Cerebellar nuclear complex (tissue), 1 donor: ENCODE measurements at places on chromosomes 13 and 19.

- DNase-seq = no peak
Measured at GRCh38 chr19:19451429-19452242, 46.2 kb downstream of the GATAD2A start.

- no peak for DNase-seq
Measured at GRCh38 chr19:38317104-38317612, 1.4 kb upstream of the YIF1B start.

DNA sequence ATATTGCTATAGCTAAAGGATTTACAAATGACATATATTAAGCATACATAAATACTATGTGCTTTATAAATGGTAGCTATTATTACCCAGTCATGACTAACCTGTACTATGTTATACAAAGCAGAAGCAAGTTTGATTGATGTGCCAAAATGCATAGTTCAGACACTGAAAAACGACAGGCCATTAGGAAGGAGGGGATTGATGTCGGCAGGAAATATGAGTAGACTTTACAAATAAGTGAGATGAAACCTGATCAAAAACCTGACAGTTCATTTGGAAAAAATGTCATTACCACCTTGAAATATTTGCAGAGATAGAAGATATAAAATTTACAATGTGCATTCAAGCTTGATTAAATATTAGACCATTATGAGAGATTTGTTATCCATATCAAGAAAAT, 38.8 kb upstream of the TPP2 start:
- DNase-seq = no peak

- peak; percentile 50 for DNase-seq
Measured at GRCh38 chr13:30865123-30866049, 40.7 kb upstream of the MEDAG start.

- no peak for DNase-seq
Measured at GRCh38 chr19:11284515-11284914, 11.4 kb upstream of the TSPAN16 start.

DNA sequence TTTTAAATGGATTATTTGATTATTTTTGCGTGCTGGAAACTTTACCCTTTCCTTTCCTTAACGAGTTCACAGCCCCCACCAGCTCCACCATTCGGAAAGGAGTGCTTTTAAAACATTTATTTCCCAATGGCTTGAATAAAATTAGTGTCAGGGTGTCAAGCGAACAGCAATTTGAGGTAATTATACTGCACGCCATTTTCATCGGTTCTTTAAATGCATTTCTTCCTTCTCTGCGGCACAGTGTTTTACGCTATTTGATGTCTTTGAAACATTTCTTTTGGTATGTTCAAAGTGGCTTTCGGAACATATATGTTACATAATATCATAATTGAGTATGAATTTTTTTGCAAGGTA, 309 bp upstream of the SLITRK1 start:
- no peak for DNase-seq

GRCh38 chr13:35672611-35673010, 196.1 kb upstream of the MAB21L1 start:
- DNase-seq = no peak

DNA sequence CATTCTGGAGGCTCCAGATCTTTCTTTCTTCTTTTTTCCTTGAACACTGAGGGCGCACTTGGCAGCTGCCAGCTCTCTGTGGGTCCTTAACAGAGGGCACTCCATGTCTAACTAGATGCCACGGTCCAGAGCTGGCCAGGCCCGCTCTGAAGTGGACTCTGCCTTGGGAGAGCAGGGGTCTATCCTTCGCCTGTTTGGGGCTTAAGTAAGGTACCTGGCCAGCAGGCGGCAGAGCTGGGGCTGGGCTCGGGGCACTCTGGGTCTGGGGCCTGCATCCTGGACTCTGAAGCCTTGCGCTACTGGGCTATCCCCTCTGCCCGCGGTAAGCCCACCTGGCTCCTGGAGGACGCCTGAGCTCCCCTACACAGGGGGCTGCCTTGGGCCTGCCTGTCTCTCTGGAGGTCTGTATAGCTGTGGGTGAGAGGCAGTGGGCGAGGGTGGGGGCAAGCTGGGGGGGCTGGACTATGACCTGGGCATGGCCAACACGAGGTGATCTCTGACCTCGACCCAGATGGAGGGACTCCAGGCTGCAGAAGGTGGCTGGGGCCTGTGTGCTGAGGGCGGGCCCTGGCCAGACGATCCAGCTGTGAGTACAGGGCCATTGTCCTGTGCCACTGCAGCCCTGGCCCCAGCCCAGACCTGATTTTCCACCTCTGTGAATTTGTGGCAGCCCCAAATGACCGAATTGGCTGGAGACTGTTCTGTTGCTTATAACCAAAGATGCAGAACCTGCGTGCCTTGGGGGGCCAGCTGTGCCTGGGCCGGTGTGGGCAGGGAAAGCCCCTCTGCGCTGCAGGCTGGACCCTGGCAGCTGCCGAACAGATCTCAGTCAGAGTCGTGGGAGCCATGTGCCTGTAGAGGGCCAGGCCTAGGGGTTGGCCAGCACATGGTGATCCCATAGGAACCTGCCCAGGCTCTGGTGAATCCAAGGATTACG, 26.5 kb downstream of the CEBPG start:
- DNase-seq = no peak

DNA sequence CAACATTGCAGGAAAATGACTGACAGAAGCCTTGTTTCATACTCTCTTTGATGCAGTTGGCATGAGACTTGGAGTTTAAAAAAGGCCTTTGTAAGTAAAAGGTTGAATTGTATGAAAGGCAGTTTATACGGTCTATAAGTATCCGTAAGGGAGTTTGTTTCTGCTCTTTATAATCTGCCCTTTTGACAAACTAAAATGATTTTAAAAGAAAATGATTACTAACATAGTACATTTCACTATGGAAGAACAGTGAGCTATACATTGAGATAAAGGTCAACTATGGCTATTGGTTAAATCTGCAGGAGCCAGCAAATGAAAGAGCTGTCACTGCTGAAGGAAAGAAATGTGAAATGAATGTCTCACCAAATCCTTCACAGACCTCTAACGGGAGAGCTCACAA, 296.1 kb upstream of the SLITRK6 start:
- DNase-seq = no peak

GRCh38 chr19:33492090-33492489, 29.5 kb downstream of the PEPD start:
- no peak for DNase-seq

- DNase-seq = no peak
Measured at GRCh38 chr19:12481781-12482508, 2.7 kb downstream of the ZNF709 start.

GRCh38 chr13:58313219-58313618, 681.7 kb downstream of the PCDH17 start:
- no peak for DNase-seq

GRCh38 chr13:99971576-99972189, at the start of gene ZIC5:
Gene ZIC5, minus strand, starts transcription at chr13:99971767. Its CDS starts 164 bp downstream, at chr13:99971603.
- DNase-seq = peak; percentile 69

GRCh38 chr19:8113017-8113416, 36.4 kb downstream of the FBN3 start:
- no peak for DNase-seq

- no peak for DNase-seq
Measured at GRCh38 chr13:80612804-80613203, 271.9 kb upstream of the SPRY2 start.

- DNase-seq = no peak
Measured at GRCh38 chr19:34404109-34404909, at the start of gene PDCD2L. Gene PDCD2L, plus strand, starts transcription at chr19:34404399. Its CDS starts 32 bp downstream, at chr19:34404431.

GRCh38 chr13:96746886-96747285, 247.4 kb downstream of the OXGR1 start:
- DNase-seq = no peak

- DNase-seq = no peak
Measured at GRCh38 chr19:52734331-52734892, 432 bp downstream of the ZNF611 start.

- DNase-seq = no peak
Measured at GRCh38 chr13:44281252-44282000, 92.2 kb upstream of the SERP2 start.

DNA sequence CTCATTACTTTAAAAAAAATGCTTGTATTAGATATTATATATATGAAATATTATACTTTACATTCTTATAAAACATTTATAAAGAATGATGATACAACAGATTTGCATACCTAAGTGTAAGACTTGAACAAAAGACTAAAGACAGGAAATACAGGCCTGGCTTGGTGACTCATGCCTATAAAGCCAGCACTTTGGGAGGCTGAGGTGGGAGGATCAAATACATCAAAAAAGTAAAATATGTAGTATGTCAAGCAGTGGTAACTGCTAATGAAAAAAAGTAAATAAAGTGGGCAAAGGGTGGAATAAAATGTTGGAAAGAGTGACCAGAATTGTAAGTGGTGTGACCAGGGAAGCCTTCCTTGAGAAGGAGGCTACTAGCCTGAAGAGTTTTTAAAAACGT, 133.7 kb downstream of the GGACT start:
- DNase-seq = no peak

DNA sequence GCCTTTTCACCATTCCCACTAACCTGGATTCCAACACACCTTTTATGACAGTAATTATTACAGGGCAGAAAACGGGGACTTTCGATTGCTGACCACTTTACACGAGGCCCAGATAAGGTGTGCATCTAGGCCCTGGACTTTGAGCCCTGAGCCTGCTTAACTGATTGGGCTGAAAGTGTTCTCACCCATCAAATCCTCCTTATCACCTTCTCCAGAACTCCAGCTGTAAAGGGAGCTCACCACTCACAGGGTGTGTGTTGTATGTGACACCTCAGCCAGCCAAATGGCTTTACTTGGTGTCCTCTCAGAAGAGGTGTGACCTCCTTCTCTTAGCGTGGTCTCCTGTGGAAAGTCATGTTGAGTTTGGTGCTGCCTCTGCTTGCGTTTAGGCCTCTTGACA, 36.5 kb downstream of the SIPA1L3 start:
- no peak for DNase-seq

GRCh38 chr13:29411481-29411880, 184.0 kb downstream of the SLC7A1 start:
- DNase-seq = no peak

DNA sequence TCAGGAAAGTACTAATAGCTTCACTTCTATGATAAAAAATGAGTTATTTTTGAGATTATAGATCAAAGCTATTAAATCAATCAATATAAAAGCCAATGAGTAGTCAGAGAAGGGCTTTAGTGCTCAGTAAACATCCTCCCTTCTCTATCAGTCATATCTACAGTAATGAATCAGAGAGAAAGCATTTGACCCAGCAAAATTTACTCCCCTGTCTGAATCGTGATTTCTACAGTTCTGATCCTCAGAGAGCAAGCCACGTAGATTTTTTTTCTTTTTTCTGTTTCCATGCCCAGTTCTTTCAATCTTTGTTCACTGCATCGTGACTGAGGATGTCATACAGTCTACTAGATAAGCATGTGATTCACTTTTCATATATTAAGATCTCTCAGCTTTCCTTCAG, 16.2 kb upstream of the MBNL2 start:
- DNase-seq = no peak
